ENCODE measurements at places on chromosomes 7 and 10.

- no peak for DNase-seq
These were observed 16.0 kb downstream of the PAPSS2 start for GRCh38 chr10:87675396-87676376.

DNA sequence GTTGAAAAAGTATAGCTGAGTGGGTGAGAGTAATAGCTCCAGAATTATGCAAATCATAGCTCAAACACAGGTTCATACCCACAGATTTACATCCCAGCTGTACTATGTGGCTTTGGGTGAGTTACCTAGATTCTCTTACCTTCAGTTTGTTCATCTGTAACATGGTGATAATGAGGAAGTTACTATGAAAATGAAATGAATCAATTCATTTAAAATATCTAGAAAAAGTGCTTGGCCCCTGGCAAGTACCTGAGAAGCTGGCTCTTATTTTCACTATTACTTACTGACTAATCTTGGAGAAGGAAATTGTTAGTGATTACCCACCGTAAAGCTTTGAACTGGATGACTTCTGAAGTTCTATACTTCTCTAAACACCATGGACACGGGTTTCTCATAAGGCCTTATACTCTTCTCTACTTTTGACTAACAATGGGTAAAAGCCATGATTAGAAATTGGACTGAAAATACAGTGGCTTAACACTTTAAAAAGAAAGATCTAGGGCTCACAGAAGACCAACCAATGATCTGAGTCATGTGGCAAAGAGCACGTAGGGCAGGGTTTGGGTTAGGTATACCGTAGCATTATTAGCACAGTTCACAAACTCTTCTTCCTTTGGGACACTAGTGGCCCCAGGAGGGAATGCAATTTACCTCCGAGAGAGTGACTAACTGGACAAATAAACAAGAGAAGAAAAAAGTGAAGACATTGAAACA, 149.2 kb downstream of the PLPP4 start:
- DNase-seq: no peak

DNA sequence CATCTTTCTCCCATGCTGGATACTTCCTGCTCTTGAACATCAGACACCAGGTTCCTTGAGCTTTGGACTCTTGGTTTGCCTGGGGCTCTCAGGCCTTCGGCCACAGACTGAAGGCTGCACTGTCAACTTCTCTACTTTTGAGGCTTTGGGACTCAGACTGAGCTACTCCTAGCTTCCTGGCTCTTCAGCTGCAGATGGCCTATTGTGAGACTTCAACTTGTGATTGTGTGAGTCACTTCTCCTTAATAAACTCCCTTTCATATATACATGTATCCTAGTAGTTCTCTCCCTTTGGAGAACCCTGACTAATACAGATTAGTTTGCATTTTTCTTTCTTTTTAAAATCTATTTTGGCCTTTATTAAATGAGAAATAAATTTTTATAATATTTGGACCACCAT, 276.2 kb upstream of the SEMA3C start:
- DNase-seq: no peak

- DNase-seq: no peak
These were observed 258.7 kb upstream of the SLC26A5 start for GRCh38 chr7:103704701-103705100.

- DNase-seq: no peak
These were observed 38.1 kb downstream of the PTPN12 start for GRCh38 chr7:77575187-77575586.

DNA sequence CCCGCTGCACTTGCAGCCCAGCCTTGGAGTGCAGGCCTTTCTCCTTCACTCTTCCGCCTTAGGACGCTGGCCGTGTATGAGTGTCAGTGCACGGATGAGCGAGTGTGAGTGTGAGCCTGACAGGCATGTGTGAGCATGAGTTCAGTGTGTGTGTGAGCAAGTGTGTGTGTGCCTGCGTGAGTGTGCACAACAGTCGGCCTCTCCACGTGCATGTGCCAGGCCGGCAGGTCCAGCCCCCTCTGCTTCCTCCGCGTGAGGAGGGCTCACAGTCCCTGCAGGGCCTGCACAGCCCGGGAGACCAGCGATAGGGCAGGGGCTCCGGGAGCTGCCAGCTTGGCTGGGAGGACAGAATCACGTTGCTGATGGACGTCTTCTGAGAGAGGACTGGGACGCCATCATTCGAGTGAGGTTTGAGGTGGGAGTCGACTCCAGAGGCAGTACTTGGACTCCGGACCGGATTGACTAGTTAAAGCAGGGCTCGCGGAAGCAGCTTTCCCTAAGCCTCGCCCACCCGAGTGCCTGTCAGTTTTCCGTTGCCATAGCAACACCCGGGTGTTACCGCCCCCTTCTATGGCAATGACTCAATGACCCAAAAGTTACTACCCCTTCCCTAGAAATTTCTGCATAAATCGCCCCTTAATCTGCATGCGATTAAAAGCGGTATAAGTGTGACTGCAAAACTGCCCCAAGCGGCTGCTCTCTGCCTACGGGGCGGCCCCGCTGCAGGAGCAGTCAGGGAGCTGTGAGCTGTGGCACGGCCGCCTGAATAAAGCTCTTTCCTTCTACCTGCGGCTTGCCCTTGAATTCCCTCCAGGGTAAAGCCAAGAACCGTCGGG, 19.6 kb upstream of the CFAP46 start:
- peak; percentile 17 for DNase-seq

GRCh38 chr10:111968647-111969046, 214.9 kb downstream of the GPAM start:
- DNase-seq: no peak

GRCh38 chr7:142168746-142169145, 57.2 kb downstream of the MGAM2 start:
- no peak for DNase-seq

GRCh38 chr7:27883696-27884095, 143.7 kb downstream of the TAX1BP1 start:
- no peak for DNase-seq

GRCh38 chr7:114956702-114957101, 34.8 kb downstream of the MDFIC start:
- DNase-seq: no peak

DNA sequence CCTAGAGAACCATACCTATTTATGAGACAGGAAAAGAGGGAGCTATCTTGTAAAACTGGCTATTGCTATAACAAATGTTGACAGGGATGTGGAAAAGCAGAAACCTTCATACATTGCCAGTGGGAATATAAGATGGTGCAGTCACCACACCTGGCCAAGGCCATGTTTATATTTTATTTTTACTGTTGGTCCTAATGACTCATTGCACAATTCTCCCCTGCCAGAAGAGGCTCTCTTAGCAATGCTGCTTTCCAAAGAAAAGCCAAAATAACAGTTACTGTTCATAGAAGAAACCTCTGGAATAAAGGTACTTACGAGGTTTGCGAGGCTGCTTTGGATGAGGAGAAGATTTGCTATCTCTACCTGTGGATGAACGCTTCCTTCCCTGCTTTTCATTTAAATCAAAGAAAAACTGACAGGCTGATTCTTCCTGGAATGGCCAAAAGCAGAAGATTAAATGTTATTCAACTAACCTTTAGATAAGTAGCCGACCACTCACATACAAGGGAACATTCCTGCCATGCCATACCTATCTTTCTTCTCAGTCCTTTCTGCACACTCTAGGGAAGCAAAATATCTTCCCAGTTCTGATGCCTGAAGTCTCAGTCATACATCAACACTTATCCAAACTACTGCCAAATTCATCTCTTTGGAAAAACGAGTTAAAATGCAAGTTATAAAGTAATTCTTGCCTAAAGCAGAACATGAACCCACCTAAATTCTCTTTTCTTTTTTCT, 16.3 kb upstream of the CHUK start:
- DNase-seq: no peak

DNA sequence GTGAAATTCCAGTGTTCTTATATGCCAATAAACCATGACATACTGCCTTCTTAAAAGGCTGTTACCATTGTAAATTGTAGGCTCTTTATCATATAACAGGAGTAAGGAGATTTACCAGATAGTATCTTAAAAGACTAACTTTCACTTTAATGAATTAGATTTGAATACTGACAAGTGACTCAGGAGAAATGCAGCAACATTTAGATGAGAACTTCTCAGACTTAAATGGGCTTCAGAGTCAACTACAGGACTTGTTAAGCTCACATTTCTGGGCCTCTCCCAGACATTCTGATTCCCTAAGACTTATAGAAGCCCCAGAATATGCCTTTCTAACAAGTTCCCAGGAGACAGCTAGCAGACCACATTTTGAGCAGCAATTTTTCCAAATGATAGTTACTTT, 466.3 kb downstream of the ARL4A start:
- DNase-seq: no peak

DNA sequence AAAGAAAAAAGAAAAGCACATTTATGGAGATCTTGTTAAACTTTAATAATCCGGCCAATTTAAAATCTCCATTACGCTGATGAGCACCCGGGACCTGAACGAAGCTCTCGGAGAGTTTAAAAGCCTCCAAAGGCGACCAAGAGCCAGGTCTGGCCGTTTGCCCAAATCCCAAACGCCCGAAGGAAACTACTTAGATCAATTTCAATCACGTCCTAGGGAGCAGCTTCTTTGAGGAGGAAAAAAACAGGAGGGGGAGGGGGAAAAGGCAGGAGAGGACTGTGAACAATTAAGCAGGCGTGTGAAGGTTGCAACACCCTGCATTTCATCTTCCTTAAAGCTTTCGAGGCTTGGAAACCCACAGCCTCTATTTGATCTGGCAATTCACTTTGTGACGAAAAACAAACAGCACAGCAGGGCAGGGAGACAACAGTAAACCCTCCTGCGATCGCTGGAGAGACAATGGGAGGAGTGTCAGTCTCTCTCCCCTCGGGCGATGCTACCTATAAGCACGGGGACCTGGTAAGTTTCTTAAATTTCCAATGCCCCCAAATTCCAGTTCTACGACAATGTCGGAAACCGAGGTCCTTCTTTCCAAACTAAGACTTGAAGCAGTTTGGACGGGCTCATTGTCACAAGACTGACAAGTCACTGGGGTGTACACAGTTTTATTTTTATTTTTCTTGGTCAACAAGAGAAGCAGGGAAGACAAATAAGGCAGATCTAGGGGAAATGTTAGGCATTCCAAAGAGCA, 1.2 kb downstream of the KLF6 start:
- DNase-seq: peak; percentile 72

DNA sequence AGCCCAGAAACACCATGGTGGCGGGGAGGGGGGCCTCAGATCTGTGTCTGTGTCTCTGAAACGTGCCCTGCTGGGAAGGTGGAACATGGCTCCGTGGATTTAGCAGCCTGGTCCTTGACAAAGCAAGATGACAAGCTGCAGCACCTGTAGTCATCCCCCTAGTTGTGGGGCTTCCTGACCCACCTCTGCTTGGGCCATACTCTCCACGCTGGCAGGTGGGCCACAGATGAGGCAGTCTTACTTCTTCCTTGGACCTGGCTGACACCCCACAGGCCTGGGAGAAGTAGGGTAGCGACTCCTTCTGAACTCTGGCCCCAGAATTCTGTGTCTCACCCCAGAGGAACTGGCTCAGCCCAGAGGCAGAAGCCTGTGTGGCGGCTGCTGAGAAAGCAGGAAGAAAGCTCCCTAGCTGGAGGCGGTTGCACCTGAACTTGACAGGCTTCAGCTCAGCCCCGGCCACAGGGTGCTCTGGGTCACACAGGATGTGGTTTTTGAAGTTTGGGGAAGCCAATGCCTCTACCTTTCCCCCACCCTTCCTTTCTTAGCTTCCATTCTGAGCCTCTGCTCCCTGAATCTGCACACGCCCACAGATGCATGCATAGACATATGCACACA, 113.9 kb downstream of the ABLIM1 start:
- peak; percentile 39 for DNase-seq

- DNase-seq: no peak
These were observed 85.1 kb upstream of the SDK1 start for GRCh38 chr7:3215624-3216585.

DNA sequence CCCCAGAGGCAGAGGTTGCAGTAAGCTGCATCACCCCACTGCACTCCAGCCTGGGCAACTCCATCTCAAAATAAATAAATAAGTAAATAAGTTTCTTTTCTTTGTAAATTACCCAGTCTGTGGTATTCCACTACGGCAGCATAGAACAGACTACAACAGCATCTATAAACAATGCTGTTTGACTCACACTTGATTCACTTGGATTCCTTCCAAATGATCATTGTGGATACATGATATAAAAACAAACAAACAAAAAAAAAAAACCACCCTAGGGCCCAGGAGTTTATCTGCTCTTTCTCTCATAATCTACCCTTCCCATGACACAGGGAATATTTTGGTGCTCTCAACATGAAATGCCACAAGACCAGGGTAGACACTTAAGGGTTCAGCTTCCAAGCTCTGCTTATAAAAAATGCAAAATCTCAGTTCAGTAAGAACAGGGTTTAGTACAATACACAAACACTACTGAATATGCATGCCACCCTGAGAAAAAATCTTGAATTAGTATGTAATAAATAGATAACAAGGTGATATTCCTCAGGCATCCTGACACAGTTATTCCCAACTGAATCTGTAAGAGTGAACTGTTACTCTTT, 200.9 kb downstream of the FAM107B start:
- no peak for DNase-seq

GRCh38 chr10:13693783-13694700, 107.3 kb downstream of the PRPF18 start:
- DNase-seq: no peak

- DNase-seq: no peak
These were observed 172.4 kb downstream of the ARHGAP12 start for GRCh38 chr10:31756101-31756728.

GRCh38 chr7:16587790-16588189, 57.8 kb downstream of the ANKMY2 start:
- no peak for DNase-seq

GRCh38 chr10:119658274-119658673, 7.1 kb downstream of the BAG3 start:
- no peak for DNase-seq

DNA sequence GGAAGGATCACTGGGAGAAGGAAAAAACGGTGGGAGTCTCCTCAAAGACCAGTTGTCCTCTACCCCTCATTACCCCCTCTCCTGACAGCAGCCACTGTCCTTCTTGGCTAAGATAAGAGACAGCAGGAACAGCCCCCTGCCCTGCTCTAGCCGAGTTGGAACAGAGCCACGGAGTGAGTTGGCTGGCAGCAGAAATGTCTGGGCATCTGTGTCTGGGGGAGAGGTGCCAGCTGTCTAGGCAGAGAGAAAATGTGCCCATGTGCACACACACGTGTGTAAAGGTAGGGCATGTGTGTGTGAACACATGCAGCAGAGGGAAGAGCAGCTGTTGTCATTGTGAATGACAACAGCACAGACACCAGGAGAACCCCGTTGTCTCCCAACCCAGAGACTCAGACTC, 9.4 kb upstream of the HILPDA start:
- DNase-seq: no peak

Measured in stimulated activated naive CD4-positive, alpha-beta T cell (primary cell).